Activated T-helper 1 cell treated with anti-CD3 and anti-CD28 coated beads, Interleukin-2, amount 50 U/mL, for 16 hours (primary cell): ENCODE measurements at places on chromosomes 13 and 19.

GRCh38 chr19:347946-348861, 3.6 kb upstream of the MIER2 start:
- DNase-seq: no peak

GRCh38 chr19:47626238-47626637, 17.3 kb downstream of the BICRA start:
- no peak for DNase-seq

- DNase-seq: no peak
These were observed 8.2 kb downstream of the VWA8 start for GRCh38 chr13:41952749-41953148.

DNA sequence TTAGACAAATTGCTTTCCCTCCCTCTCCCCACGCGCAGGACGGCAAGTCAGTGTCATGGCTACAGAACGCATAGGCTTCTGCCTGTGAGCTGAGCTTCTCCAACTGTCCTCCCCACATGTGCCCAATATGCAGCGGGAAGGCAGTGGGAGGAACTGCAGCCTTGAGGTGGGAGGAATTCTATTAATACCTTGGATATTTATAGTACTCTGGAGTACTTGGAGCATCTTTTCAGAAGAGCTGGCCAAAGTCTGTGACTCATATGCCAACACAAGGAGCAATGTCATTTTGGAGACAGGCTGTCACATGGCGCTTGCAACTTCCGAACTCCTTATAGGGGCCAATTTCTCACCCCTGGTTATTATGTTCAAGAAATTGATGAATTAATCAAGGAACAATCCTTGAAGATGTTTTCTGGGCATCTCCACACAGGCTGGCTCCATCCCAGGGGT, 245.0 kb upstream of the SERP2 start:
- no peak for DNase-seq

- no peak for DNase-seq
These were observed 30.3 kb upstream of the SEMA6B start for GRCh38 chr19:4589579-4590410.

DNA sequence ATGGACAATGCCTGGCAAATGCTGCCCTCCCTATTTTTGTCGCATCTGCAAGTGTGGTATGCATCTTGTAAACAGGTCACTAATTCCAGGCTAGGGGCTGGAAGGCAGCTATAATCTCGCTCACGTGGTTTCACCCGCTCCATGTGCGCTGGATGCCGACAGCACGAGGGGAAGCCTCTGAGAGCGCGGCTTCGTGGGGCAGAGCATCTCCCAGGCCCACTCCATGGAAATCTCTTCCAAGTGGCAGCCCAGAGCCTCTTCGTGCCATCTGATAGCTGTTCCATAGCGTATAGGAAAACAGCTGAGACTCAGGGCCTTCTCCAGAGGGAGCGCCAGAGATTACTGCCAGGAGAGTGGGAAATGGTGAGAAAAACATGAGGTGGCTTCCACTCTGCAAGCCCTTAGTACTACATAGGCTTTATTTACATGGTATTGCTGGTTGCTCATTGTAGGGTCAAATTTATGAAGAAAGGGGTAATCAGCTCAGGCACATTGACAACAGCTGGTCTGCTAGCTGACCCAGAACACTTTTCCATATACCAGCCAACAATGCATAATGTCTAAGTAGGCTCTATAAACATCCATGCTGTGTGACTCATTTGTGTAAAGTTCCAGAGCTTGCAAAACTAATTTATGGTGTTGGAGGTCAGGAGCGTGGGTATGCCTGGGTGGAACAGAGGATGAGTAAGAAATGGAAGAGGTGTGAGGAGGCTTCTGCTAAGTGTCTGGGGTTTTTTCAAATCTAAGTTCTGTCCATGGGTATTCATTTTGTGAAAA, 165.2 kb downstream of the SHISA2 start:
- no peak for DNase-seq

- DNase-seq: peak; percentile 7
These were observed 75.3 kb downstream of the CACNA1A start for GRCh38 chr19:13430790-13431582.
